Ovary (tissue), 10 donors: ENCODE measurements at places on chromosomes 5 and 9. TPM values are rescaled to one million over a fixed set of nuclear protein-coding genes. Genes with fewer than 3 reads are reported as not detected.

The C5orf52 gene
- total RNA-seq = not detected

The GABRP gene
- 0.13 TPM for total RNA-seq

The CDH18 gene
- not detected for total RNA-seq

GRCh38 chr5:117892360-117892759 is 1096.0 kb downstream of the DTWD2 start:
- no peaks in the 10 kb centered on the region for H3K36me3 ChIP-seq
- H3K27ac ChIP-seq = no peak overlapping the region
- no peaks in the 10 kb centered on the region for H3K27me3 ChIP-seq
- H3K4me1 ChIP-seq = peaks cover 6% of the 10 kb centered on the region
